ENCODE measurements at places on chromosomes 6 and 20.

DNA sequence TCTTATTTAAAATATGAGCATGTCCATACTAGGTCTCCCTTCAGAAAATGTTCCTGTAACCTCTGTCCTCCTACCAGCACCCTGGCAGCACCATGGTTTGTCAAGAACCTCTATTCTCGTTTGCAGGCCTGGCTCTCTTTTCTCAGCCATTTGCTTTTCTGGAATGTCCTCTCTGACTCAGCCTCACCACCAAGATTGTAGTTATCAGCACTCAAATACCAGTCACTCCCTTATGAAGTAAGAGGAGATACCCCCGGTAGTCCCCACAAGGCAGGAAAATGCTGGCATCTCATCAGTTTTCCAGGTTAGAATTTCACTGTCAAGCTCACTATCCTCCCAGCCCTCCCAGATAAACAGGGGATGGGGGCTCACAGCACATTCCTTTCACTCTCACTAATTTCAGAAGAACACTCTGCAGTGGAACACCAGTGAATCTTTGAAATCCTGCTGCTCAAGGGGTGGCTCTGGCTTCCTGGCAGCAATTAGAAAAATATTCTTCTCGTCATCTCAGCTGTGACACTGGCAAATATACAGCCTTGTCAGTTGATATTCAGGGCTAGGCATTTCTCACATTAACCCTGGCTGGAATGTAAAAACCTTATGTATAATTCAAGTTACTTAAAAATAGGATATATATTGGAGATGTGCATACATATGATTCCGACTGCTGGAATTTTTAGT, 129.2 kb downstream of the TBX18 start:
- no peak for DNase-seq

- DNase-seq, result no peak
These were observed 368.9 kb upstream of the JARID2 start for GRCh38 chr6:14876778-14877613.

- no peak for DNase-seq
These were observed 231.8 kb downstream of the BCKDHB start for GRCh38 chr6:80338201-80338836.

GRCh38 chr20:19341348-19342053, 129.1 kb downstream of the SLC24A3 start:
- no peak for DNase-seq

- DNase-seq, result no peak
These were observed 4.3 kb downstream of the ARFRP1 start for GRCh38 chr20:63703471-63703975.

DNA sequence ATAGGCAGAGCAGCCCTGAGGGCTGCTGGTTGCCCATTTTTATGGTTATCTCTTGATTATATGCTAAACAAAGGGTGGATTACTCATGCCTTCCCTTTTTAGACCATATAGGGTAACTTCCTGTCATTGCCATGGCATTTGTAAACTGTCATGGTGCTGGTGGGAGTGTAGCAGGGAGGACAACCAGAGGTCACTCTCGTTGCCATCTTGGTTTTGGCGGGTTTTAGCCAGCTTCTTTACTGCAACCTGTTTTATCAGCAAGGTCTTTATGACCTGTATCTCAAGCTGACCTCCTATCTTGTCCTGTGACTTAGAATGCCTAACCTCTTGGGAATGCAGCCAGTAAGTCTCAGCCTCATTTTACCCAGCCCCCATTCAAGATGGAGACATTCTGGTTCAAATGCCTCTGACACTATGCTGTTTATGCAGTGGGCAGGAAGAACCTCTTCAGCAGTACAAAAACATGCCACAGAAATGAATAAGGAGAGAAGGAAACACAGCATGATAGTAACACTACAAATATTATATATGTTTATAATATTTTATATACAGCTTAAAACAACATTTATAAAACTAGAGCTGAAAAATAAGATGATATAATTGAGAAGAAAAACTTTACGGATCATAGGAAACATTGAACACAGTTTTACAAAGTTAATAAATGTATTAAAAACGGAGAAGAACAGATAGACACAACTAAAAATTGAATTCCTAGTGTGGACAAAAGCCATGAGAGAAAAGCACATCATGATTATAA, 58.9 kb upstream of the SAMD5 start:
- no peak for DNase-seq

DNA sequence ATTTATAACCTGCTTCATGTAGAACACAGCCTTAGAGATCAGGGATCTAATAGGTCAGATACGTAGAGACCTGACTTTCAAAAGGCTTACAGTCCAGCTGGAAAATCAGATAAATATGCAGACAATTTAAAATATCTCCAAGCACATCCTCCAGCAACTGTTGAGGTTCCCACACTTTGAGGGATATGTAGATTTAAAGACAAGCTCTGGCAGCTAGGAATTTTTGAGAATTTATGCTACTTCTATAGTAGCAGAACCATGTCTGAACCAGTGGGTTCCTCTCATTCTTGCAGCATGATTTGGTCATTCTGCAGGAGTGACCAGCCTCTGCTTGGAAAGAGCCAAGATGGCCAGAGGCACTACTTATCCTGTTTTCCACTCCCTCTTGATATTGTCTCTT, 60.5 kb downstream of the CYB5R4 start:
- no peak for DNase-seq

DNA sequence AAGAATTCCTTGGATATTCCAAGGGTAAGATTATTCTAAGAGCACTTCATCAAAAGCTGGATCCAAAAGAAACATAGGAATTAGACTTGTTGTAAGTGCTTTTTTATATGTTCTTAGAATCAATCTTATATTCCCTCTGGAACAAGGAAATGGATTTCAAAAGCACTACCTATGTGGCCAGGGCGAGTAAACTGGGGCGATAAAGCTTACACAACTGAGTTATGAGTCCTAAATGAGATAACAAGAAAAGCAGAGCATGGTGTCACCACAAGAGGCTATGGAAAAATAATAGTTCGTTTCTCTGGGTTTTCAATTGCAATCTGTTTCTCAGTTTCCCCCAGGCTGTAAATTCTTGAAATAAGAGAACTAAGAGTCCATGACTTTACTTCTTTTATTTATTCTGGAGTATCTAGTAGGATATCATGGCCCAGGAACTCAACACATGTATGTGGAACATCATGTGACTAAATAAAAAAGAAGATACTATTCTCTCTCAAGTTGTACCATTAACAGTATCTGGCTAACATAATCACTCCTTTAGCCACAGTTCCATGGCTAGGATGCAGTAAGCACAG, 51.5 kb downstream of the NUDT3 start:
- no peak for DNase-seq

DNA sequence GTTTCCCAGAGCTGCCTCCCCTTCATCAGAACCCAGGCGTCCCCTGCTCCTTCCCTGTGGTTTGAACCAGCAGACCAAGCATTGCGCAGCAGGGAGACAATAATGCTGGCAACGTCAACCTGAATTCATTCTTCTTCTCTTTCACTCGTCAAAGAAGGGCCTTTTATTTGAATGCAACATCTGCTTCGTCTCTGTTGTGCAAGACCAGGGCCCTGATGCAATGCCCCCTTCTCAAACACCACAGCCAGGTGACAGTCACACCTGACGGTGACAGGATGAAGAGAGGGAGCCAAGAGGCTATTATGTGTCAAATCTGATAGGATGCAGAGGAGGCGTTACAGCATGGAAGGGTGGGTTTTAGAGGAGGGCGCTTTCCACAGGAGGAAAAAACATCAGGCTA, 8.0 kb downstream of the INSM1 start:
- DNase-seq, result no peak

DNA sequence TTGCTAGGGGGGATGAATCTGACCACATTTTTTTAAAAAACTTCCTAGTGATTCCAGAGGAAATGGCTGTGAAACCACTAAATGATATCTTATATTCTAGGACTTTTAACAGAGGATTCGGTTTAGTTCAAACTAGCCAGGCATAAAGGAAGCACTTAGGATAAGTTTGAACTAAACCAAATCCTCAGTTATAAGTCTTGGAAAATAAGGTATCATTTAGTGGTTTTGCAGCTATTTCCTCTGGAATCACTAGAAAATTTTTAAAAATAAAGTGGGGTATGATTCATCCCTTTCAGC, 327.9 kb upstream of the QKI start:
- no peak for DNase-seq

- DNase-seq, result no peak
These were observed 54.1 kb upstream of the TPD52L1 start for GRCh38 chr6:125099211-125100073.

GRCh38 chr6:137390334-137390733, 103.9 kb downstream of the OLIG3 start:
- no peak for DNase-seq

DNA sequence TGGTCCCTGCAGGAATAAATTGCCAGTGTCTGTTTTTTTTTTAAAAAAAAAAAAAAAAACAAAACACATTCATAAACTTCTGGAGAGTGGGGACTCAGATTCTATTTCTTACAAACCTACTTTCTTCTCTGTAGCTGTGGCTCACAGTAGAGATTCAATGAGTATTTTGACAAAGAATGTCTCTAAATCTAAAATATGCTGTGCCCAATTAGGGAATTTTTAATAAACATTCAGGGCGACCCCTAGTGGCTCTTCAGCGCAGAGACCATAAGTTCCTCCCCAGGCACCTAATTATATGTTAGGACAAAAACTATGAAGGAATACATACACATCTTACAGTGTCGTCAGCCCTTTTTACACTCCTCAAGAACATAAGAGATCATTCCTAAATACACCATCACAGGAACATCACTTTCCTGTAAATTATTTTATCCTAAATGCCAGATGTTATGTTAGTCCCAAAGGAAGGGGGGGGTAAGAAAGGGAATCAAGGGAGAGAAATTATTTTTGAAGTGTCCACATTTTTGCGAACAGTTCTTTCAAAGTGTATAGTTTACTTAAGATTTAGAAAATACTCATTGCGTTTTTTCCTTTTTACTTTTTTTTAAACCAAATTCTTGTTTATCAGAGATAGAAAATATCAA, 21.8 kb upstream of the NAA20 start:
- DNase-seq, result no peak

- no peak for DNase-seq
These were observed 27.7 kb downstream of the MAP3K5 start for GRCh38 chr6:136764517-136764993.
